ENCODE measurements at places on chromosomes 7 and 10.

- DNase-seq = no peak
Measured at GRCh38 chr10:34737772-34738169, 77.3 kb downstream of the PARD3 start.

DNA sequence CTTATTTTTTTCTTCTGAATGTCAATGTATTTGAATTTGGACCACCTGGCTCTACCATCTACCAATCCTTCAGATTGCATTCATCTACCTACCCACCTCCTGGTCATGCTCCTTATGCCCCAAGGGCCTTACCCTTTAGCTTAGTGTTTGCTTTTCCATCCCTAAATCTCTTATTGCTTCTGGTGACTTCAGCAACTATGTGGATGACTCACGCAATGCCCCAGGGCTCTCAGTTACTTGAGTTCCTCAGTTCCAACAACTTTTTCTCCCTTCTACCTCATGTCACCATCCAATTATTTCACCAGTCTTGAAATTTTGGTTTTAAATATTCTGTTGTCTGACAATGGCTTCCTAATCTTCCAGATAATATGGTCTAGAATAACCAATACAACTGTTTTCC, 118.9 kb downstream of the CFAP58 start:
- DNase-seq = no peak

DNA sequence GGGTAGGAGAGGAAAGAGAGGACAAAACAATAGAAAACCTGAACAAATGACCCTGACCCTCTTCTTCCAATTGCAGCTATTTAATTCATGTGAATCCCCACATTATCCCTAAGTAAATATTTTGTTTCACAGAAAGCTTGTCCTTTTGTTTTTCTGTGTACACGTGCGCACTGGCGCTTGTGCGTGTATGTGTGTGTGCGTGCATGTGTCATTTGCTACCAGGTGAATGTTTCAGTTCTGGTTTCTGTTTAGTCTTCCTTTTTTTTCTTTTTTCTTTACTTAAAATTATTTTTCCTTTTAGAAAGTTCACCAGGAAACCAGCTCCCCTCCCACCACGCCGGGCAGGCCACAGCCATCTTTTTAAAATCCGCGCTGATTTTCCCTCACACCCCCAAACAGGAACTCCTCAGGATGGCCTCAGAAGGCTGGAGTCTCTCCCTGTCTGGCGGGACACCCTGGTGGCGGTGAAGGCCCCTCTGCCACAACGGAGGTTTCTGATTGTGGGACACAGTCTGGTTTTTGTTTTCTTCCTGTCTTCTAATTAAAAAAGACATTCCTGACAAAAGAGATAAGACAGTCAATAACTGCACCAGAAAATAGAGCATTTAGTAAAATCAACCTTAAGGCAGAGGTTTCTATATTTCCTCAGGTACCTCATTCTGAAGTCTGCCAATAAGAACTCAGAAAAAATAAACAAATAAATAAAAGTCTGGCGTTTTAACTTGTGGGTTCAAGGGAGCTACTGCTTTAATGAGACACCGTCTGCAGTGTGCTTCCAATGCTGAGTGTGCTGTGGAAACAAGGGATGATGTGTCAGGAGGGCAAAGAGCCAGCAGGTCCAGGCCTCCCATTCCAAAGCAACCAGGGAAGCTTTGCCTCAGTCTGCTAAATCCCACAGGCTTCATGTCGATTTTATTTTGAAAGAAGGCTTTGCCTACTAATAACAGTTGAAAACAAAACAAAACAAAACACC, 17.4 kb downstream of the IRF5 start:
- DNase-seq = no peak

DNA sequence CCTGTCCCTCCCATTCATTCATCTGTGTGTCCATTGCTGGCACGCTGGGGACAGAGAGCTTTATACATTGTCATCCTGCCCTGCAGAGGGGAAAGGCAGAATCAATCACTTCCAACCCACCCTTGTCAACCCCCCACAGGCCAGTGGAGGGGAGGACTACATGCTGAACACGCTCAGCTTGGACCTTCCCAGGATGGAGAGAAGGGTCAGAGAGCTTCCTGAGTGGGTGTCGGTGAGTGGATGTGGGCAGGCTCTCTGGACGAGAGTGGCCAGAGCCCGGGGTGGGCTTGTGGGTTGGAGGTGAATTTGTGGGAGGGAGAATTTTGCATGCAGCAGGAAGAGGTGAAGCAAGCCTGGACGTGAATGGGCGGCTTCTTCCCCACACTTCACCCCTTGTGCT, 93.9 kb downstream of the DNAJB6 start:
- peak; percentile 25 for DNase-seq
